ENCODE measurements at places on chromosomes 2 and 18.
A peak's percentile ranks its signal among the peaks of the same experiment; 100 is the strongest.

GRCh38 chr2:7692657-7693161, 775.5 kb downstream of the RNF144A start:
- peak; percentile 60 for DNase-seq

DNA sequence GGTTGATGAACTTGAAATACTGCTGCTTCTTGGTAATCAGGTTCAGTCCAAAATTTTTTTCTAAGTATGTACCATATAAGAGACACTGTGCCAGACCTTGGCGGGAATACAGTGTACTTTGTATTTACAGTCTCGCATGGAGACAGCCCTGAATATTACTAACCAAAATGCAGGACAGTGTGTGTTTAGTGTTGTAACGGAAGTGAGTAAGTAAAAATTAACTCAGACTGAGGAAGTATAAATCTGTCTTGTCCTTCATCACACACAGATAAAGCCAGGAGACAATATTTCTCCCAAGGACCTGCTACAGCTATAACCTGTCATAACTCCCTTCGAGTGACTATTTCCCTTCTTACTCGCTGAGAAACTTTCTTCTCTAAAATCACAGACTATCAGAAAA, 76.9 kb downstream of the ACTR3 start:
- DNase-seq = peak; percentile 64

DNA sequence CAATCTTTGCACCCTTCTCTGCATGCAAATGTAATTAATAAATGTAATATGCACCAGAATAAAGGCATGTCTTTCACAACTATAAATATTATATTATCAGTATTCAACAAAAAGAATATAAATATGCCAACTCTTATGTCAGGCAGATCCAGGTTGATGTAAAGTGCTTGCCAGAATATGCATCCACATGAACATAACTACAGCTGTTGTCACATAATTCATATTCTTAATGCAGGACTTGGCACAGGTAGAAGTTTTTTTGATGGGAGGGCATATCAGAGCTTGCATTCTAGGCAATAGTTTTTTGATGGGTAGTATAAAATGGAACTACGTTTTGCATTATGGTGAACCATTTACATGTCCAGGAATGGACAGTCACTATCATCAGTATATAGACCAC, 544.3 kb downstream of the ZNF804A start:
- no peak for DNase-seq

DNA sequence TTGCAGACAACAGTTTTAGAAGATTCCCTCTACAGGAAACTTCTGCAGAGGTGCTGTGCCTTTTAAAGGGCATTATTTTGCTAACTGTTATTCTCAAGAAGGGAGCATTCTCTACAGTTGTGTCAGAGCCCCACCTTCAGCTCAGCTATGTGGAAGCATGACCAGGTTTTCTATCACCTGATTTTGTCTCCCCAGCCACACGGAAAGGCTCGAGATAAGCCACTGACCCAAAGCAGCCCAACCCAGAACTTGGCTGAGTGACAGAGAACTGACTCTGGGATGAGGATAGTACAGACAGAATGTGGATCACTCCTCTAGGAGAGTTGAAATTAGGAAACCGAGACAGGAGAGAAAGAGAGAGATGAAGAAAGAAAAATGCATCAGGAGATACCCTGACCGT, 10.7 kb downstream of the COL4A4 start:
- DNase-seq = peak; percentile 53

- peak; percentile 7 for DNase-seq
Observed at GRCh38 chr2:148967578-148967977, 70.9 kb upstream of the LYPD6B start.

DNA sequence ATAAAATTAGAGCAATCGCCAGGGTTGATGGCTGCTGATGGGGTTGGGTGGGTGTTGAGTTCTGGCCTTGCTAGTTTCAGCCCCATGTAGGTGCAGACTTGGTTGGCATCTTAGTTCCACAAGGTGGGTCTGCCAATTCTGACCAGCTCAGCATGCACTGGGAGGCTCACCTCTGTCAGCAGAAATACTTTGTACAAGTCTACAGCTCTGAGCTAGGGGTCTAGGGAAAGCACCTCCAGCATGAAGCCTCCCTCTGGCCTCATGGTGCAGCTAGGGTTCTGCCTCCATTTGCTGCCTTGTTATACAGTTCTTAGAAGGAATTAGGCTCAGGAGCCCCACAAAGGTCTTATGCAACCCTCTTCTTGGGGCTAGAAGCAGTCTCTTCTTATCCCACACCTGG, 278.9 kb upstream of the HDAC4 start:
- no peak for DNase-seq

GRCh38 chr18:13594551-13594950, 131.8 kb downstream of the FAM210A start:
- DNase-seq = no peak

DNA sequence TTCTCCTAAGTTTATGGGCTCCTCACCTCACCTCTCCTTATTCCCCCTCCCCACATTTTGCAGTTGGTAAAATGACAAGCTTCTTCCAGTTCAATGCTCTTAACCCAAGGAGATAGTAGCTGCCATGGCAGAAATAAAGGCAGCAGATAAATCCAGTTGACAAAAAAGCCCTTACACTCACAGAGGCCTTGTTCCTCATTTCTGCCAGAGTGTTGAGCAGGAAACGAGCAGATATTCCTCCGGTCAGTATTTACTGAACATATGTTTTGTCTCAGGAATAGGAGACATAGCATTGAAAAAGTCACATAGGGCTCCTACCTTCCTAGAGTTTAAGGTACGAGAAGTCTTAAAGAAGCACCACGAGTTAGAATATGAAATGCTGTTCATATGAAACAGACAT, 493.7 kb upstream of the TNP1 start:
- no peak for DNase-seq

DNA sequence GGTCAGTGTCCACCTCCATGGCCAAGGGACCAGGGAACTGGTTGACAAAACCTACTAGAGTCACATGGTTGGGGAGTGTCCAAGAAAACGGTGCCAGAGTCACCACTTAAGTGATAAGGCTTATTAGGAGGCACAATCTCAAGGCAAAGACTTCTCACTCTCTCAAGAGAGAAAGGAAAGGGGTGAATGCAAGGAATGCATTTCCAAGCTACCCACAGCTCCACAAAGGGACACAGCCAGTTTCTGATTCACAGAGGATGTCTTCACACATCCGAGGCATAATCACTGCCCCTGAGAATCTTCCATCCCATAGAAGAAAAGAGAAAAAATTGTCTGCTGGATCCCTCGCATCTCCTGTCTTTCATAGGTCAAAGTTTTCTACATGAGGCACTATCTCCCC, 269.3 kb downstream of the TNS1 start:
- no peak for DNase-seq

- no peak for DNase-seq
Observed at GRCh38 chr2:173797586-173798263, 167.4 kb downstream of the SP3 start.

DNA sequence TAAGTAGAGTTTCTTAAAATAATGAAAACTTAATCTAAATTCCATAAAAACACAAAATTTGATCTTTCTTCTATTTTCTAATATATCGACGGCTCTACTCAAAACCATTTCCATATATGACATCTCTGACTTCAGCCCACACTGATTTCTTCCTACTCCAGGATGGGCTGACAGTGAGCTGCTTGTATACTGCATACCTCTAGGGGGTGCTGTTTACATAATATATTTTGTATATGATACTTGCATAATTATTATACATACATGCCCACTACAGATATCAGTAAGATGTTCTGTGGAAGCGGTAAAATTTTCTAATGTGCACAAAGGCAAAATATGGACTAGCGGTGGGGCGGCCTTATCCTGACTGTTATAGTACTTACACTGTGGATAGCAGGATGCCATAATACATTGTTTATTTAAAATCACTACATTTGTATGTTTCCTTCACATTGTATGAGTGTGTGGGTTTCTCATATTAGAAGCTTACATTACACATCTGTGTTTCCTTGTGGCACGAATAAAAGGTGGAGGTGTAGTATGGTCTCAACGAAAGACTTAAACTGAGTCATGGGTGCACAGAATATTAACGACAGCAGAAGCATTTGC, 66.1 kb upstream of the NXPH2 start:
- DNase-seq = peak; percentile 33

DNA sequence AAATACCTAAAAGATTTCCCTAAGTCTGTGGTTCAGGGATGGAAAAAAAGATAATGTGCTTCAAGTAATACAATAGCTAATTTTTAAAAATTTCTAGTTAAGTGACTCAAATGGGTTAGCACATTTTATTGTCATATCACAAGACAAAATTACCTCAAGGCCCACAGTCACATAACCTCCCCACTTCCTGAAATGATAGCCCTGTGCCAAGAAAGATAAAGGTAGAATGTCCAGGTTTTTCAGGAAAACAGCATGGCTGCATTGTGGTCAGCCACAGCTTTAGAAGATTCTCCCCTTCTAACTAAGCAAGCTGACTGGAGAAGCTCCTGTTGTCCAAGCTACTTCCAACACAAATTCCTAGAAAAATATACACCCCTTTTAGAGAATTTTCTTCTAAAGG, 127.1 kb upstream of the SLC35G4 start:
- no peak for DNase-seq

DNA sequence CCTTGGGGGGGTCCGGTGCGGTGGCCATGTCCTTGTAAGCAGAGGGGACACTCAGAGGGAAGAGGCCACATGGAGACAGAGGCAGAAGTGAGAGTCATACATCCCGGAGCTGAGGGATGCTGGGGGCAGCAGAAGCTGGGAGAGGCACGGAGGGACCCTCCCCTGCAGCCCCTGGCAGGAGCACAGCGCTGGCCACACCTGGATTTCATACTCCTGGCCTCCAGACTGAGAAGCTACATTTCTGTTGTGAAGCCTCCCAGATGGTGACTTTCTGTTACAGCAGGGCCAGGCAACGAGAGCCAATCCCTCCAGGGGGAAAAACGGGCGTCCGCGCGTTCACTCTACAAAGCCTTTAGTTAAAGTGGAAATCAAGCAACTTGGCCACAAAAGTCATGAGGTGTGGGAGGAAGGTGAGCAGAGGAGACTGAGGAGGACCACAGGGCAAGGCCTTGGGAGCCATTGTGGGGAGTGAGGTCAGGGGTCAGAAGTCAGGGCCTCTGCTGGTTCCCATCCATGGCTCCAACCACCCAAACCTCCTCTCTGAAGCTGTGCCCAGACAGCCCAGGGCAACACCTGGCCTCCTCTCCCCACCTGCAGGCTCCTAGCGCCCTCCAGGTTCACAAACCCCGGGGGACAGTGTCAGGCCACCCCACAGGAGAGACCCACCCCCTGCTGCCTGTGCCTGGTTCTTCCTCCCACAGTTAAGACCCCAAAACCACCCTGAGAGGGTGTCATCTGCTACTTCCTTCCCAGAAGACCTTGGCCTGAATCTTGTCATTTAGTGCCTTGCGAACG, 4.5 kb upstream of the MBP start:
- DNase-seq = no peak

DNA sequence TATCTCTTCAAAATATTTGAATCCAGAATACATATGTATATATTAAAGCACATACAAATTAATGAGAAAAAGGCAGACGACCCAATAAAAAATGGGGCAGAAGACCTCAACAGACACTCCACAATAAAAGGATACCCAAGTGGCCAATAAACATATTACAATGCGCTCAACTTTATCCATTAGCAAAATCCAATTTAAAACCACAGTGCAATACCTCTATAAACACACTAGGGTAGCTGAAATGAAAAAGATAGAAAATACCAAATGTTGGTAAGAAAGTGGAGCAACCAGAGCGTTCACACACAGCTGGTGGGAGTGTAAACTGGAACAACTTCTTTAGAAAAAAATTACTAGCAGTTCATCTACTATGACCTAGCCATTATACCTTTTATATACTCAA, 75.3 kb downstream of the CCDC148 start:
- no peak for DNase-seq

DNA sequence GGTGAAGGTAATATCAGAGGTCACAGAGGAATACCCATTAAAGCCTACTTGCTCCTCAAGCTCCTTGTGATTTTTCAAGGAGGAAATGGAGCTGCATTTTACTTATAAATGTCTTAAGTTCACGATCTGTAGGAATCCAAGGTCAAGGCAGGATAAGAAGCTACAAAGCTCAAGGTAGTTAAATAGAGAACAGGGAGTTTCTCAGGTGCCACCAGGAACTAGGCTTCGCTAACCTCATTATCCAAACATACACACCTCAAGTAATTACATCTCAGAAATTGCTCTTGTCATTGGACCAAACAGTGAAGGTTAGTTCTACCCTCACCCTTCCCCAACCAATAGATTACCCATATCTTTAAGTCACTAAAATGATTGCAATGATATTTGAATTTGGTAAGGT, 317.4 kb upstream of the HNRNPA3 start:
- no peak for DNase-seq

DNA sequence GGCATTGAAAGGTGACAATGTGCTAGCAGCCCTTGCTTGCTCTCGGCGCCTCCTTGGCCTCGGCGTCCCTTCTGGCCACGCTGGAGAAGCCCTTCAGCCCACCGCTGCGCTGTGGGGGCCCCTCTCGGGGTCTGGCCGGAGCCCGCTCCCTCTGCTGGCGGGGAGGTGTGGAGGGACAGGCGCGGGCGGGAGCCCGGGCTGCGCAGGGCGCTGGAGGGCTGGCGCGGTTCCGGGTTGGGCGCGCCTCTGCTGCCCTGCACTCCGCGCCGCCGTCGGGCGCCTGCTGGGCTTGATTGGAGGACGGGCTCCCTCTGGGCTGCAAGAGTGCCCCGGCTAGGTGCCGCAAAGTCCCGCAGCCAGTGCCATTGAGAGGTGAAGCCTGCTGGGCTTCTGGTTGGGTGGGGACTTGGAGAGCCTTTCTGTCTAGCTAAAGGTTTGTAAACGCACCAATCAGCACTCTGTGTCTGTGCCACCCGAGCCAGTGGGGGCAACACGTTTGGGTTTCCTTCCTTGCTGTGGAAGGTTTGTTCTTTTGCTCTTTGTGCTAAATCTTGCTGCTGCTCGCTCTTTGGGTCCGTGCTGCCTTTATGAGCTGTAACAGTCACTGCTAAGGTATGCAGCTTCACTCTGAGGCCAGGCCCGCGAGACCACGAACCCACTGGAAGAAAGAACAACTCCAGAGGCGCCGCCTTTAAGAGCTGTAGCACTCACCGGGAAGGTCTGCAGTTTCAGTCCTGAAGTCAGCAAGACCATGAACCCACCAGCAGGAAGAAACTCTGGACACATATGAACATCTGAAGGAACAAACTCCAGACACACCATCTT, 14.8 kb upstream of the IMP4 start:
- DNase-seq = peak; percentile 52

DNA sequence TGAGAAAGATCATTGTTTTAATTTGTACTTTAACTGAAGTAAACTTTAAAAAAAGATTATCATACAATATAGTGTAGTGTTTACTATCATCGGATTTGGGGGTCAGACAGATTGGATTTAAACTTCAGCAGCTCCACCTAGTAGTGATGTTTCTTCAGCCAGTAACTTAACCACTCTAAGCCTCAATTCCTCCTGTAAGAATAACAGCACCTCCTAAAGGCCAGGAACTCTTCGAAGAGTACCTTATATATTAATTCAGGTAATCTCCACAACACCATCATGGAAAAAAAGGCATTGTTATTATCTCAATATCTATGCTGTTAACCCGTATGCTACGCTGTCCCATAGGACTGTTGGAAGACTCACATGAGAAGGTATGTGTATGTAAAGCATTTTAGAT, 69.0 kb upstream of the DLGAP1 start:
- DNase-seq = no peak
